ENCODE measurements at places on chromosomes 6 and 20.
A peak's percentile ranks its signal among the peaks of the same experiment; 100 is the strongest.

- no peak for DNase-seq
Observed at GRCh38 chr6:37368961-37369320, 15.2 kb downstream of the RNF8 start.

- DNase-seq = no peak
Observed at GRCh38 chr6:105291525-105291924, 111.4 kb downstream of the PREP start.

DNA sequence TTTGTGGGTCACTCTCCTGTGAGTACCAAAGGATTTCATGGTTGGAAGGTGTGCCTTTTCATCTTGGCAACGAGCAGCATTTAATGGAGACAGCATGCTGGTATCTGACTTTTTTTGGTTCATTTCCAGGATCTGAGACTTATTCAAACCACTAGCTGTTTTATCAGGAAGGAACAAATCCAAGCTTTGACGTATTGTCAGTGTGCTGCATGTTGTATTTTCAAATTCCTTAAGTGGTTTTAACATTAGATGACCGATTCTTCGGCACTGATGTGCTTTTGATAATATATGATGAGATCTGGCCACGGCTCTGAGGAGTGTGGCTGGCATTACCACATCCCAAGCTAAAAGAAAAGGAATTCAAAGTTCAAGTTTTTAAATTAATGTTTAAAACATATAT, 6.4 kb downstream of the RMND1 start:
- no peak for DNase-seq

DNA sequence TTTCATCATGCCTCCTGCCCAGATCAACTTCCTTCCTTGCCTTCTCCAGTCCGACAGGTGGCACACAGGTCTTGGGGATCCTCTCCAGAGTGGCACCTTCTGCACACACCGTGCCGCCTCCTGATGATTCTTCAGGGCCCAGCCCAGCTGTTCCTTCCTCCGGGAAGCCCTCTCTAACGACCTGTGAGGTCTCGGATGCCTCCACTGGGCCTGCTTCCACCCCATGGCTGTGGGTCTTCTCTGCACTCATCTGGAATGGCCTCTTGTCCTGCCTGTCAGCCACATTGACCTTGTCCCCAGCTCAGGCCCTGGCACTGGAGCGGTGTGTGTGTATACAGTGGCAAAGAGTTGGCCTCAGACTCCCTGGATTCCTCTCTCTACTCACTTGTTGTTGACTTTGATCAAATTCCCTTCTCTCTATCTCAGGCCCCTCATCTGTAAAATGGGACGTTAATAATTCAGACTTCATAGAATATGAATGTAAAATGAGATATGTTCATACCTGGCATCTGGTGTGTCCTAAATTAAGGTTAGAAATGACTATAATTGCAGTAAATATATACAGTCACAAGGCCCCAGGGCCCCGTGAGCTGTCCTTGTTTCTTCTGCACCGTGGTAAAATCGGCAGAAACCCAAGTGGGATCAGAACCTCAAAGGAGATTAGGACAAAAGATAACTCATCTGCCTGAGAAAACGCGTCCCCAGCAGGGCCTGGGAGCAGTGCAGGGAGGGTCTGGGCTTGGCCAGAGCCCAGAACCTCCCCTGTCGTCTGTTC, 1.5 kb downstream of the FAM210B start:
- DNase-seq = no peak

DNA sequence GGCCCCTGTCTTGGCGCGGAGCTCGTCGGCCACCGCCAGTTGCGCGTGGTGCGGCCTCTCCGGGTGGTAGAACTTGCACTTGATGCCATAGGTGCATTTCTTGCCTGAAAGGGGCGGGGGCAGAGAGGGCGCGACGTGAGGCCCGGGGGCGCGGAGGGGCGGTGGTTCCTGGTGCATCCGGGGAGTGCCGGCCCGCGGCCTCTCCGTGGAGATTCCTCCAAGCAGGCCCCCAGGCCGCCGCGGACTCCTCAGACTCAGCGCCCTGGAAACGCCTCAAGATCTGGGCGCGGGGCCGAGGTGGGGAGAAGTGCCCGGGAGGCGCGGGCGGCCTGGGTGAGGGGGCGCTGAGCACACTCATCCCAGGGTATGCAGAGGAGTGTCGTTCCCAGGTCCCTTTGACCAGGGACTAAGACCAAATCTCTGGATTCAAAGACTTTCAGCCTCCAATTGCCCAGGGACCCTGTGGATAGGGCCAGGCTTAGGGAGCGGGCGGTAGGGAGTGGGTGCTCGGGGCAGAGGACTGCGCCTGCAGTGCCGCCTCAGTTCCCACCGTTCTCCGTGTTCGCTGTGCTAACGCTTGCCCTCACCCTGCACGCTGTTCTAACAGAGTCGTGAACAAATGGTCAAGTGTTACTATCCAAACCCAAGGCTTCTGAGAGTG, 33.3 kb downstream of the ZC3H12D start:
- DNase-seq = no peak

DNA sequence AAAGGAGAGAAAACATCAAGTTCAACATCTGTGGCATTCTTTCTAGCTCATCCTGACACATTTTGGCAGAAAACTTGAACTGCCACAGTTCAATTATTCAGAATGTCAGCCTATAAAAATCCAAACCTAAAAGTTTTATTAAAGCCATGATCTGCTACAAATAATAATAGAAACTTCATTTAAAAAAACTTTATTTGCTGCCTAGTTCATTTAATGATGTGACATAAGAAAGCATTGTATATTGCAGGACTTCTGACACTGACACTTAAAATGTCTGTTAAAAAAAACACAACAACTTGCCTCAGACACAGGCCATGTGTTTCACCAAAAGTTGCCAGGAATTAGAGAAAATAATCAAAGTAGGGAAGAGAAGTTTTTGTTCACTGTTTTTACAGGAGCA, 88.3 kb upstream of the HTR1E start:
- no peak for DNase-seq

DNA sequence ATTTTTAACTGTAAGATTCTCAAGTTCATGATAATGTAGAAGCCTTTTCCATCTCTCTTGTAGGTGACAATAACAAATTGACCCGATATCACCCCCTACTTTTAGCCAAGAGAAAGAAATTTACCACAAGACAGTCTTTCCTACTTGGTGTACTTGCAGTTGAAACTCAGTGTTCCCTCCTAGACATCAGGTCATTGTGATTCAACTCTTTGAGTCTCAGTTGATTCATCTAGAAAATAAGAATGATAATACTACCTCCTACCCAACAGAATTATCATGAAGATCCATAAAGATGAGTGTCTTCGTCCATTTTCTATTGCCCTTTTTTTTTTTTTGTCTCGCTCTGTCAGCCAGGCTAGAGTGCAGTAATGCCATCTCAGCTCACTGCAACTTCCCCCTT, 51.3 kb upstream of the TRERF1 start:
- no peak for DNase-seq

DNA sequence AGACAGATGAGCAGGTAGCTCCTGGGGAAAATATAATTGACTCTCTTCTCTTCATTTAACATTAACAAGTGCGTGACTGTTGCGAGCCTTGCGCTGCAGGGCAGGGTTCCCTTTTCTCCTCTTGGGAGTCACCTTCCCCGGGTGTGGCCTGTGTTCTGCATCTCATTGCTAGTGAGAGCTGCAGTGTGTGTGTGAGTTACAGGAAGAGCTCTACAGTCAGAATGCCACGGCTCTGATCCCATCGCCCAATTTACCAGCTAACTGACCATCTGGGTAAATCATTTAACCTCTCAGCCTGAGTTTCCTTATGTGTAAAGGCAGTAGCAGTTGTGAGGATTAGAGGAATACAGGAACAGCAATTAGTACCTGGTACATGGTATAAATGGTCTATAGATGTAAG, 106.8 kb upstream of the NUP153 start:
- DNase-seq = no peak

- peak; percentile 98 for DNase-seq
Observed at GRCh38 chr6:34526992-34527728, 29.0 kb downstream of the SPDEF start.

DNA sequence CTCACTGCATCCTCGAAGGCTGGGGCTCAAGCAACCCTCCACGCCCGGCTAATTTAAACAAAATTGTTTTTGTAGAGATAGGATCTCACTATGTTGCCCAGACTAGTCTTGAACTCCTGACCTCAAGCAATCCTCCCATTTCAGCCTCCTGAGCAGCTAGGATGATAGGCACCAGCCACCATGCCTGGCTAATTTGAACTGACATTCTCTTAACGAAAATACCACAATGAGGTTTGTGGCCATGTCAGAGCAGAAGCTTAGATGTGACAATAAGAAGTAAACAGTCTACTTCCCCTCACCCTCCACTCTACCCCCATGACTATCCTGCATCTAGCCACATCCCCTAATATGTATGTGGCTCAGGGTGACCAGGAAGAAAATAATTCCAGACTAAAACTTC, 74.8 kb upstream of the PLCB4 start:
- DNase-seq = no peak

DNA sequence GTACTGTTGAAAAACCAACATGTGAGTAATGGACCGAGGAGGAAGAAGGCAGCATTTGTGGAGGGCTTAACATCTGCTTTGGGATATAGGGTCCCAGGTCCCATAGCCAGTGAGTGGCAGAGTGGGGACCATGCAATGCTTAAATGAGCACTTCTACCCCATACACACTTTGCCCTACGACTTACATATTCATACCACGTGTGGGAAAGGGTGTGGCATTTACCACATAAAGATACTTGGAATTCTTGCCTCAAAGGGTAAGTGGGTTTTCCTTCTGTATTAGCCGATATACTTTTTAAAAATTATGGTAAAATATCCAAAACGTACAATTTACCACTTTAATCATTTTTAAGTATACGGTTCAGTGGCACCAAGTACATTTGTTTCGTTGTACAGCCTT, 199.3 kb downstream of the BACH2 start:
- DNase-seq = no peak

DNA sequence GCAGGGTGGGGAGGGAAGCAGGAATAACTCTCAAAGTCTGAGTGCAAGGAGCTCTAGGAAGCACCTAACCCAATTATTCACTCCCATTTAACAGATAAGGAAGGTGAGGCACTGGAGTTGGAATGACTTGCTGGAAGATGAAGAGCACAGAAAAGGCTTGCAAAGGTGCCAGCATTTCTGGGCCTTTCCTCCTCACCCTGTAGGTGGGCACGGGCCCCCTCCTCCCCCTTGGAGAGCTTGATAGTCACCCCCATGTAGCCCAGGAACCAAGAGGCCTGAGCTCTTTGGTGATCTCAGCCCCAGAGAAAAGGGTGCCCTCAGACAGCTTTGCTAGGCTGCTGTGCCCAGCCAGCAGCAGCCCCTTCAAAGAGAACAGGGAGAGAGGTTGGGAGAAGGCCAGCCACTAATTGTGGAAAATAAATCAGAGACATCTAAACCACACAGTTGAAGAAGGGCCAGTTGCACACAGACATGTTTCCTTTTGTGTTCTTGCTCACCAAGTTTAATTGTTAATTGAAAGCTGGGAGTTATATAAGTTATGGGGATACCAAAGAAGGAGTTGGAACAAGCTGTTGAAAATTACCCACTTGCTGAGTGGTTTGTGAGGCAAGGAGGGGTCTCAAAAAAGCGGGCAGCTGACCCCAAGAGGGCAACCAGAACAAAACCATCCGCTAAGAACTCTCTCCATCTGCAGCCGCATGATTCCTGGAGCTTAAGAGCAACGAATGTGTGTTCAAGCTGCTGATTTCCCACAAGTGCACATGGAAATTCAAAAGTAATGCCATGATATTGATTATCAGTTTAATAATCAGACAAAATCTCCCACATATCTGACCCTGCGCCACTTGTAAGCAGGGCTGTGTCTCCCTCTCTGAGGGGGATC, 77.0 kb downstream of the MRPL14 start:
- no peak for DNase-seq

GRCh38 chr6:117711369-117711768, 36.1 kb downstream of the NUS1 start:
- no peak for DNase-seq

DNA sequence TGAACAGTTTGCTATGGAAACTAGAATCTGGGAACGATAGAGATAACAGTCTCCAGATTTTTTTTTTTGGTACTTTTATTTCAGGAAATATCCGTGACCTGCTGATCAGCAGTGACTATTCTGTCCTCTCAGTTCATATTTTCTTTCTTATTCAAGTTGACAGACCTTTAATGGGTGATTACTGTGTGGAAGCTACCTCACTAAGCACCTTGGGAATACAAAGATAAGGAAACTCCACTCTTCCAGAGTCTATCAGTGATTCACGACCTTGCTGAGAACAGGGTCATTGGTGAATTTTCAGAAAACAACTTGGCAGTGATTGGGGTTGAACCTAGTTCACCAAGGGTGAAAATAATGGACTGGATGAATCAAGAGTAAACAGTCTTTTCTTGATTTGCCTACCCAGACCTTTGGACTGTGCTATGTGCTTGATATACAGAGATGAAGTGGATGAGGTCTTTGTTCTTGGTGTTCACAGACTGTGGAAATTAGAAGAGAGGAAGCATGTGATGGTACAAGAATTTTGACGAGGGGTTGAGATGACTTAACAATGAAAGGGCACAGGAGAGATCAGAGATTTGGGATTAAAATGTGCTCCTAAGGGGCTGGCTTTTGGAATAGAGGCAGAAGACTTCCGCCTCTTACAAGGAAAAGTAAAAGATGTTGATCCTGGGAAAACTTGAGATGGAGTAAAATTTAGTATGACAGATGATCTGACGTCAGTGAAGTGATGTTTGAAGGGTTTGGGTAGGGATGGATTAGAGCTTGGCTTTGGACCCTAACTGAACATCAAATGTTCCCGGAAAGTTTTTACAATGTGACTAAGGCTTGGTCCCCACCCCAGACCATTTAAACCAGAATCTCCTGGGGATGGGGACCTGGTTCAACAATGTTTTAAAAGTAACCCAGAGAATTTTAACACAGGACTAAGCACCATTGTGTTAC, 1.2 kb downstream of the KAT14 start:
- DNase-seq = no peak

GRCh38 chr6:36712816-36713215, 15.2 kb downstream of the RAB44 start:
- no peak for DNase-seq

GRCh38 chr6:79441192-79441591, 96.0 kb downstream of the LCA5 start:
- no peak for DNase-seq

- DNase-seq = no peak
Observed at GRCh38 chr20:12928358-12928754, 80.4 kb upstream of the SPTLC3 start.

- DNase-seq = no peak
Observed at GRCh38 chr20:63850689-63851547, 10.4 kb upstream of the ABHD16B start.

- no peak for DNase-seq
Observed at GRCh38 chr20:51470499-51470820, 72.1 kb downstream of the NFATC2 start.

GRCh38 chr6:2862712-2863181, 21.1 kb upstream of the SERPINB1 start:
- no peak for DNase-seq

GRCh38 chr6:105669232-105669631, 266.4 kb upstream of the PREP start:
- DNase-seq = no peak

GRCh38 chr6:15132854-15133670, 112.8 kb upstream of the JARID2 start:
- no peak for DNase-seq

- no peak for DNase-seq
Observed at GRCh38 chr6:40669343-40669742, 82.2 kb upstream of the LRFN2 start.

Data from D721Med (cell line).